ENCODE measurements at places on chromosomes 1 and 21.

DNA sequence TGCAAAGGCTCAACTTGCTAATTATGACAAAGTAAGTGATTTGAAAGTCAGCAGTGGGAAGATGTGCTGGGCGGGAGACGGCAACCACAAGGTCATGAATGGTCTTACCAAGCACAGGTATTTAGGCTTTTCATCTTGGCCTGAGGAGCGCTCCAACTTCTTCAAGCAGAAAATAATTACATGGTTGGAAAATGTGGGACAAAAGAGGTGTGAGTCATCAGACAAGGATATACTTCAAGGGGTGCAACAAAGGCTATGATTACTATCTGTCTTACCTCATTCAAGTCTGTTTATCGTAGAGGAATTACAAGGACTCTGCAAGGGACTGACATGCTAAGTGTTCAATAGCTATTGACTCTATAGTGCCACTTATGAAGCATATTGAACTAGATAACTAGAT is 2005.7 kb downstream of the MRPL39 start:
- no peak for DNase-seq

GRCh38 chr1:34994878-34995277 is 9.7 kb upstream of the TMEM35B start:
- DNase-seq = no peak

DNA sequence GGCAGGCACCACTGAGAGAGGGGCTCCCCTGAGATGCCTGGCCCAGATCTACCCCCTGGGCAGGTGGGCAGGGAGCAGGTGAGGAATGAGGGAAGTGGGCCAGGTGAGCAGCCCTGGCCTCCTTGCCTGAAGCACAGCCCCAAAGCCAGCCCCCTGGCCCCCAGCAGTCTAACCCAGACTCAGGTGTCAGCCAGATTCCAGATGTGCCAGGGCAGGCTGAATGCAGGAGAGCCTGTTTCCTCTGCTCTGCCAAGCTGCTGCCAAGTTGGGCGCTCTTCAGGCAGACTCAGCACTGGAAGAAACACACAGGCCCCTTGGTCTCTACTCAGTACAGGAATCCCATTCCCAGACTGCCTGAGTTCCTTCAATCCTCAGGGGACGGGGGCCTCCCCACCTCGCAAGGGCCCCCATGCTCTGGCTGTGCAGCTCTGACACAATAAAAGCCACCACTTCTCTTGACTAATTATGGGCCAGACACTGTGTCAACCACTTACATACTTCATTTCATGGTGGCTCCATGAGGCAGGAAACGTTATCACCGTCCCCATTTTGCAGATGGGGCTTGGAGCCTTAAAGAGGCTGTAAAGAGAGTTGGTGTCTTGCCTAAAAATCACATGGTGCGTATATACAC is 20.4 kb downstream of the ARHGEF19 start:
- DNase-seq = peak; percentile 18

DNA sequence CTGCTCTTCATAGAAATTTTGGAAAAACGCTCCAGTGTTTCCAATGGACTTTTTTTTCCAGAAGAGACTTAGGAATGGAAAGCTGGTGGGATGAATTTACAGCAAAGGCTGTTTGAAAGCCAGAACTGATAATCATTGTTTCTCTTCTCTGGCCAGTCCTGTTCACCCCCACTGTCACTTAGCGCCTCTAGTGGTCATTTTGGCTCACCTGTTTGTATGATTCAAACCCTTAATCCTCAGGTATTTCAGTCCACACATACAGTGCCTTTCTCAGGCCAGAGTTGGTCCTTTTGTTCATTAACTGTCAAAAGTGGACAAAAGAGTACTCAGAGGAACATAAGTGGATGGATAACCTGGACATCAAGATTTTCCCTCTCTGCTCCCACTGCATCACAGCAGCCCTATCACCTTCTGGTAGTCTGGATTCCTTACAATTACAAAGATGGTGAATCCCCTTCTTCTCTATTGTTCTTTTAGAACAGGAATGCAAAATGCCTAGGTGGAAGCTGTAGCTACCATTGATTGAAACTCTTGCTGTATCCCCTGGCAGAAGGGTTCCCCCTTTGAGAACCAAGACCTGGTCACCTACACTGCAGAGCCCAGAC is 177.6 kb upstream of the OLFM3 start:
- DNase-seq = no peak

GRCh38 chr1:90186506-90187322 is 191.8 kb downstream of the ZNF326 start:
- DNase-seq = no peak

GRCh38 chr1:17207046-17207445 is 2.1 kb downstream of the PADI1 start:
- DNase-seq = no peak

DNA sequence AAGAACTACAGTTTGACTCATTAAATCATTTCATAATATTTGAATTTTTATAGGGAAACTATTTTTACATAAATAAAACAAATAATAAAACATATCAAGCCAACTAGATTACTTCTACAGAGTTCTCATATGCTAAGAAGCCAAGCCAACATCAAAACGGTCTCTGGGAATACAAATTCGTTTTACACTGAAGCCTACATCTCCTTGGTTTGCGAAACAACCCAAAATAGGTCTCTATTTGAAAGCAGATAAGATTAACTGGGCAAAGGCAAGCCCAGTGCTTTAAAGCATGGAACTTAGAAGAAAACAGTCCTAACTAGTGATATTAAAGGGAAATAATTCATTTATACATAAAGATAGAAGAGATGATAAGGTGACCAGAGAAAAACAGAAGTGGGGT is 25.3 kb downstream of the MIXL1 start:
- no peak for DNase-seq

GRCh38 chr1:247209396-247209795 is 37.6 kb upstream of the ZNF124 start:
- no peak for DNase-seq

DNA sequence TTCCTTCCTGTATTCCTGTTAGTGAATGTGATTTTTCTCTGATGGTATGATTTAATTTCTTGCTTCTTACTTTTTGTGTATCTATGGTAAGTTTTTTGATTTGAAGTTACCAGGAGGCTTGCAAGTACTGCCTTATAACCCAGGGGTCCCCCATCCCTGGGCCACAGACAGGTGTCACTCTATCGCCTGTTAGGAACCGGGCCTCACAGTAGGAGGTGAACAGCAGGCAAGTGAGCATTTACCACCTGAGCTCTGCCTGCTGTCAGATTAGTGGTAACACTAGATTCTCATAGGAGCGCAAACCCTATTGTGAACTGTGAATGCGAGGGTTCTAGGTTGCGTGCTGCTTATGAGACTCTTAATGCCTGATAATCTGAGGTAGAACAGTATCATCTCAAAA is 143.3 kb downstream of the RPS6KC1 start:
- no peak for DNase-seq

DNA sequence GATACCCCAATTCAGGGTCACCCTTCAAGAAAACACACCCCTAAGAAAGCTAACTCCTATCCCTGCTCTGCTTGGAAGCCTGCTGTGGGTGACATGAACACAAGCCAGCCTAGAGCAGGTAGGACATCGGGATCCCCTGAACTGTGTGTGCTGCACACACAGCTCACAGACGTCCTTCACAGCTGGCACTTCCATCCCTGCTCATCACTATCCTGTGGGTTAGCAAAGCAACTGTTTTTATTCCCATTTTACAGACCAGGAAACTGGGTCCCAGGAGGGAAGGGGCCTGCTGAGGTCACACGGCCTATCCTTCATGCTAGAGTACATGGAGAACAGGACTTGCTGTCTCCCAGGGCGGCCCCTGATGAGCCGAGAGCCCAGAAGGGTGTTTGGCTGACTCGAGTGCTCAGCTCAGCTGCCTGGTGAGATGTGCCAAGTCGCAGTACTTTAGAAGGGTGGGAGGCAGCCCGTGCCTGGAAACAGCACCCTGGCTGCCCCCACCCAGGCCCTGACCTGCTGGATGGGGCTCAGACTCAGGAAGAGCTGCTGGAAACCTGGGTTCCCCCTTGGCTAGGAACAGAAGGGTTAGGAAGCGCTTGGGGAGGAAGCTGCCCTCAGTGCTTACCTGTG is 28.3 kb upstream of the BTG2 start:
- DNase-seq = no peak

DNA sequence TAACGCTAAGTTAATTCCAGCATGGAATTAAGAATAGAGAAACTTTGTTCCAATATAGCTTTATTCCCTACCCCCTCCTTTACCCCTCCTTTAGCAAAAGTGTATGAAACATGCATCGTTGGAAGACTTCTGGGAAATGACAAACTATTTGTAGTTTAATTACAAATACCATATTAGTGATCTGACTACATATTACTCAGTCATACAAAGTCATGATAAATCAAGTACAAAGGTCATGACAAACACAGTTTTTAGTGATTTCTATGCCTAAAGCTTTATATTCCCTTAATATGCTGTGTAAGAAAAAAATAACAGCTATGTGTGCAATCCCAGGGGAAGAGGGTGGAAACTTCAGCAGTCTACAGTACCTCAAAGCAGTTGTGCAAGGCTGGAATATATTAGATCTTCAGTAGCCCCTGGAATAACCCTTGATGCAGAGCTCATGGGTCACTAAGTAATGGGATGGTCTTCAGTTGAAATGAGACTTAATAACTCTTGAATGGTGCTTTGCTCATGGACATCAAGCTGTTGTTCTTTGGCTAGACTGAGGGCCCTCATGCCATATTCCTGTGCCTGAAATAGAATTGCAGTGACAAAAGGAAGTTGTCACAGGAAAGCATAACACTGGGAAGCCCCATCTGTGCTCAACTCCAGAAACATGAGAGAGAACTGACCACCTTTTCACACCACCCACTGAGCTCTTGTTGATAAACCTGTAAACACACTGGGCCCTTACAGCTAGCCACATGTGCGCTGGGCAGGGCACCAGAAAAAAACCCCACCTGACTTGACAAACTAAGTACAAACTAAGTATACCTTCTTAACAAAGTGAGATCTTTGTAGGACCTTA is 25.3 kb downstream of the ZMYND12 start:
- no peak for DNase-seq

- no peak for DNase-seq
Observed at GRCh38 chr21:33883118-33883517, 32.5 kb downstream of the ATP5PO start.

GRCh38 chr21:35159881-35160280 is 110.8 kb upstream of the RUNX1 start:
- no peak for DNase-seq

GRCh38 chr1:117143871-117144270 is 22.3 kb upstream of the TRIM45 start:
- no peak for DNase-seq

DNA sequence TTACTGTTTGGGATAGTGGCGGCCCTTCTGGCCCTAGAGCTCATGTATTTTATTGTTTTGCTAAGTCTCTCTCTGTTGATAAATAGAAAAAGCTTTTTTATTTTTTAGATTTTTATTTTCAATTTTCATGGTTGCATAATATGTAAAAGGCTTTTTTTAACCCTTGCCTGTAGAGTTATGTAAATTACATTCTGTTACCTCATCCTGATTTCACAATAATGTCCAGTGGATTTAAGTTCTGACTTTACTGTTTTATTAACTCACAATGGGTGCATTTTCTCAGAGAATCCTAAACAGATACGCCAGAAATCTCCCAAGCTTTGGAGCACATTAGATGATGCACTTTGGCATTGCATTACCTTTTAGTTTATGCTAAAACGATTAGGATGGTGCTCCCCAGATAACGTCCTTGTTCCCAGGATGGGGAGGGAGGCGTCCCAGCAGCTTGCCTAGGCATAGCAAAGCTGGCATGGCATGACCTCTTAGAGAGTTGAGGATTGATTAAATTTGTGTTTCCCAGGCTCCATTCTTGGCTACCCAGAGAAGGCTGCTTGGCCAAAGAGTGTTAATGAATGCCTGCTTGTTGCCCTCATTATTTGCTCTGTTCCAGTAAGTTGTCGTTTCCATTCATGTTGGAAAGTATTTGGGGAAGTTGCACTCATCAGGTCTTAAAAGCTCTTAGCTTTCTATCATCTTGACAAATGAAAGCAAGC is 17.1 kb downstream of the UTP25 start:
- DNase-seq = no peak

DNA sequence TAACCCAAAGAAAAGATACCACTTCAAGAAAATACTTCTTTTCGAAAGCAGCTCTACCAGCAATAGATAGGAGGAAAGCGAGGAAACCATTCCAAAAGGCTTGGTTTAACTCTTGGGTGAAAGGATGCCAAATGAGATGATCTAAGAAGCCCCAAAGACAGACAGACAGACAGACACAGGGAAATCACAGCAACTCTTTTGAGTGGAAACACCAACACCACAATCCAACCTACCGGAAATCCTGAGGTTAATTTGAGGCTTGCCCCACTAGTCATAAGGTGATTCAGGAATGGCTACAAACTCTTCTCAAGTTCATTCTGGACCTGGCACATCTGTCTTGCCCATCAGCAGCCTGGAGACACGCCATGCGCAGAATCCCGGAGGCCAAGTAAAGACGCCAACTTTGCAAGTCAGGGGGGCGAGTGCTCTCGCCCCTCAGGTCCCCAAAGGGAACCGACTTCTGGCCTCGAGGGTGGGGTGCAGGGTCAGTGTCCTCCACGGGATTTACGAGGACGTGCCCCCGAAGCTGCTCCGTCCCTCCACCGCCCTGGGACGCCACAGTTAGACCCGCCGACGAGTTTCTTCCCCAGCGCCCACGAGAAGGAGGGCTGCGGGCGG is 778 bp downstream of the EVI5 start:
- no peak for DNase-seq

DNA sequence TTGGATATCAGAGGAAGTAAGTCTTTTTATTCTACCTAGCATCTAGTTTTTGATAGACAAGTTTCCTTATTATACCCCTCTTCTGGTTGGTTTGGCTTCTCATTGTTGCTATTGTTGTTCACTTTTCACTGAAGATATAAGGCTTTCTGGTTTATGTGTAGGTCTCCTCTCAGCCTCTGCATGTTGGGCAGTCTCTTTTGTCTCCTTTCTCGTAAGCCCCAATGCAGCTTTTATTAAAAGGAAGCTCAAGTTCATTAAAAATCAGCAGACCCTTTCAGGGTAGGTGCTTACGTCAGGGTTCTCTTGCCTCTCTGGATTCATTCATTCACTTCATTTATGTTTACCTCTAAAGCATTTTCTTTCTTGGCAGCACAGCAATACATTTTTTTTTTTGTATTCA is 4.8 kb upstream of the DHX9 start:
- no peak for DNase-seq

DNA sequence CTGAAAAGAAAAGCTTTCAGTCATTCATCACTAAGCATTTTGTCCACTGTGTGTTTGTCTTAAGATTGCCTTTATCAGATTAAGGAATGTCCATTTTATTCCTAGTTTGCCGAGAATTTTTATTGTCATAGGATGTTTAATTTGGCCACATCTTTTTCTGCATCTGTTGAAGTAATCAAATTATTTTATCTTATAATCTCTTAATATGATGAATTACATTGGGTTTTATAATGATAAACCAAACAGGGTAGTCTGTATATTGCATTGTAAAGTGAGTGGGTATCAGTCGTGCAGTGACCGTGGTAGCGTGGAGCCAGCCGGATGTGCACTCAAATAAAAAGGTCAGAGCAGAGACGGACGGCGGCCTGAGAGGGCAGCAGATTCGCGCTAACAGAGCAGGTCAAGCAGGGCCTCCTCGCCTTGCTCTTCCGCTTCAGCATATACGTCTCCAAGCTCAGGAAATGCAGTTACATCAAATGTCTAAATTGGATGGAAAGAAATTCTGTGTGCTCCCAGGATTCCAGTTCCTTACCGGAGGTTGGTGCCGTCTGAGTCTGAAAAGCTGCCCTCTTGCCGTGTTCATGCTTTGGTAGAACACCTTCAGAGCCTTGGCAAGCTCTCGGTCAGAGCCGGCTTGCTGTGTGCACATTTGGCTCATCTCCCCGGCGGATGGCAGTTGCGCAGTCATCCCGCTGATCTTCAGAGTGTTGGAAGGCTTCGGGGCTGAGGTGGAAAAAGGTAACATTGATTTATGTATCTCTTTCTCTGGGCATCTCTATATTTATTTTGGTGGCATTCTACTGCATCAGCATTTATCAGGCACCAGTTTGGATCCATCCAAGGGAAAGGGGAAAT is 51.5 kb downstream of the SCCPDH start:
- DNase-seq = no peak

Measured in NCI-H1417 (cell line).